ENCODE measurements at places on chromosomes 13 and 19.

DNA sequence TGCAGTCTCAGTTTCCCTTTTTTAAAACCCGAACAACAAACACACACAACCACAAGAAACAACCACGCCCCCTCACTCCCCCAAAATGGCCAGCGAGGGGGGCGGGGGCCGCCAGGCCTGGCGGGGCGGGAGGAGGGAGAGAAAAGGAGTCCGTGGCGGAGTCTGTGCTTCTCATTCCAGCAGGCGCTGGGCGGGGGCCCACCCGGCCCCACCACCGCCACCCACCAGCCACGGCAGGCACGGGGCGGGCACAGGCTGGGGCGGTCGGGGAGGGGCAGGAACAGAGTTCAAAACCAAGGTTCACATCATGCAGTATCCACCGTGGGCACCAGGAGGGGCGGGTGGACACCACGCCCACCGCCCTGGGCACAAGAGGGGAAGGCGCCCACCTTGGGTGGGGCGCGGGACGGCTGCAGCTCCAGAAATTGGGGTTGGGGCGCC is 12.9 kb downstream of the DPF1 start:
- no peak overlapping the region for H3K4me3 ChIP-seq
- H3K27ac ChIP-seq: no peak overlapping the region
- no peak for DNase-seq
- peaks cover 52% of the 10 kb centered on the region for H3K27me3 ChIP-seq
- peaks cover 6% of the 10 kb centered on the region for H3K36me3 ChIP-seq

DNA sequence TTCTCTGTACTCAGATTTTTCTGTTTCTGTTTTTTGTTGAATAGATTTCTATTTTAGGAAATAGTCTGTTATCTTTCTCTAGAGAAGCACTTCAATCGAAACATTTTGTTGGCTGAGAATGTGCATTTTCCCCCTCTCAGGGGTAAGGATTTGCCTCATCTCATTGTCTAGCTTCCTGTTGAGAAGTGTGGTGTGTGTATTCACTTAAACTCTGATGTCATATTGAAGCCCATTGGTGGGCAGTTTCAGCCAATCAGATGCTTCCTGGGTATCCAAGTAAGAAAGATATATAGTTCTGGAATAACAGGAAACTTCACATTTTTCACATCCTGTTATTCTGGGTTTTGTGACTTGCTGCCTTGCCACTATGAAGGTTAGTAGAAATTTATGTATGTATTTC is 87.6 kb downstream of the ARHGEF7 start:
- peaks cover 38% of the 10 kb centered on the region for H3K4me1 ChIP-seq
- H3K4me3 ChIP-seq: no peak overlapping the region
- DNase-seq: peak; percentile 61

GRCh38 chr19:39645800-39646411 is 9.8 kb upstream of the LGALS16 start:
- DNase-seq: no peak
- H3K4me1 ChIP-seq: no peaks in the 10 kb centered on the region
- H3K27me3 ChIP-seq: peaks cover 14% of the 10 kb centered on the region
- no peak overlapping the region for H3K4me3 ChIP-seq
- no peaks in the 10 kb centered on the region for H3K36me3 ChIP-seq

- no peak overlapping the region for H3K27ac ChIP-seq
- no peak overlapping the region for H3K4me3 ChIP-seq
- H3K27me3 ChIP-seq: no peaks in the 10 kb centered on the region
Observed at GRCh38 chr19:31105761-31106160, 243.5 kb downstream of the TSHZ3 start.

GRCh38 chr13:79196366-79196765 is 209.7 kb downstream of the RBM26 start:
- H3K4me1 ChIP-seq: peaks cover 5% of the 10 kb centered on the region
- H3K4me3 ChIP-seq: no peak overlapping the region
- no peaks in the 10 kb centered on the region for H3K27me3 ChIP-seq
- H3K27ac ChIP-seq: no peak overlapping the region
- no peaks in the 10 kb centered on the region for H3K36me3 ChIP-seq

GRCh38 chr13:25686831-25687470 is 315.2 kb downstream of the ATP8A2 start:
- no peak overlapping the region for H3K4me3 ChIP-seq
- no peaks in the 10 kb centered on the region for H3K27me3 ChIP-seq
- H3K27ac ChIP-seq: no peak overlapping the region
- H3K36me3 ChIP-seq: no peaks in the 10 kb centered on the region
- DNase-seq: no peak

GRCh38 chr13:65965501-65965900 is 1264.6 kb downstream of the PCDH9 start:
- no peaks in the 10 kb centered on the region for H3K27me3 ChIP-seq
- H3K4me3 ChIP-seq: no peak overlapping the region
- DNase-seq: no peak
- H3K4me1 ChIP-seq: no peaks in the 10 kb centered on the region

GRCh38 chr19:7652061-7652641 is 15.2 kb downstream of the STXBP2 start:
- H3K27me3 ChIP-seq: no peaks in the 10 kb centered on the region
- peak; percentile 94 for DNase-seq
- peaks cover 4% of the 10 kb centered on the region for H3K36me3 ChIP-seq
- H3K27ac ChIP-seq: peak overlapping the region; percentile 49
- peak overlapping the region; percentile 31 for H3K4me3 ChIP-seq

- no peak overlapping the region for H3K4me3 ChIP-seq
- H3K4me1 ChIP-seq: peaks cover 14% of the 10 kb centered on the region
- no peak overlapping the region for H3K27ac ChIP-seq
Observed at GRCh38 chr19:4596033-4596904, 36.8 kb upstream of the SEMA6B start.
